ENCODE measurements at places on chromosomes 16 and 17.

- DNase-seq = no peak
These were observed 36.4 kb upstream of the SLC12A3 start for GRCh38 chr16:56828647-56829046.

- no peak for DNase-seq
These were observed 870.2 kb upstream of the GOT2 start for GRCh38 chr16:59604354-59604753.

DNA sequence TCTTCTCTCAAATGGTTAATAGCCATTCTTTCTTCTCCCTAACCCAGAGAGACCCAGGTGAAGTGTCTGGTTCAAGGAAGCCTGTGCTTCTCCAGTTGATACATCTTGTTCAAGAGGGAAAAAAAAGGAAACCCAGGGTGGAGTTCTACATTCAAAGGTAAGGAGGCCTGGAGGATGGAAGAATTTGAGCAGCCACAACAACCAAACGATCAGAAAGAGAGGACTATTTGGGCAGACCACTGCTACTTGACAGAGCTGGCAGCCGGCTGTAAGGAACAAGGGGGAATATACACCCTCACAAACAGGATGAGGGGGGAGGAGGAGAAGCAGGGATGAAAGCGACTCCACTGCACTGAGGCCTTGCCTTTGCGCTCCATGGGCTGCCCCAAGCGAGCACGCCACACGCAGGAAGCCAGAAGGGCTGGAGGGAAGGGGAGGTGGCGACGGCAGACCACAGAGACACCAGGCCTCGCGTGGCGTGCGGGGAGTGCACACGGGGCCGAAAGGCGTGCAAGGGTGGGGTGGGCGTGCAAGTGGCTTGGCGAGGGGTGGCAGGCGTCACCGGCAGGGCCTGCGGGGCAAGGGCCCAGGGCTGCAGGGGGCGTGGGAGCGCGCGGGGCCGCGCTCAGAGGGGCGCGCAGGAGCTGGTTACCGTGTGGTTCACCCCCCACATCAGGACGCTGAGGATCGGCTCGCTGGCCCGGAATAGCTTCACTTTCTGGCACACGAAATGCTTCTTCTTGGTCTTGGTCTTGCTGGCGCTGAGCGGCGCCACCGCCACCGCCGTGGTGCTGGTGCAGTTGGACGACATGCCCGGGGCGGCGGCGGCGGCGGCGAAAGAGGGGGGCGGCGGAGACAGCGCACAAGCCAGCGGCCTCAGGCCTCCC lies 499 bp downstream of the PIP4K2B start:
- no peak for DNase-seq

DNA sequence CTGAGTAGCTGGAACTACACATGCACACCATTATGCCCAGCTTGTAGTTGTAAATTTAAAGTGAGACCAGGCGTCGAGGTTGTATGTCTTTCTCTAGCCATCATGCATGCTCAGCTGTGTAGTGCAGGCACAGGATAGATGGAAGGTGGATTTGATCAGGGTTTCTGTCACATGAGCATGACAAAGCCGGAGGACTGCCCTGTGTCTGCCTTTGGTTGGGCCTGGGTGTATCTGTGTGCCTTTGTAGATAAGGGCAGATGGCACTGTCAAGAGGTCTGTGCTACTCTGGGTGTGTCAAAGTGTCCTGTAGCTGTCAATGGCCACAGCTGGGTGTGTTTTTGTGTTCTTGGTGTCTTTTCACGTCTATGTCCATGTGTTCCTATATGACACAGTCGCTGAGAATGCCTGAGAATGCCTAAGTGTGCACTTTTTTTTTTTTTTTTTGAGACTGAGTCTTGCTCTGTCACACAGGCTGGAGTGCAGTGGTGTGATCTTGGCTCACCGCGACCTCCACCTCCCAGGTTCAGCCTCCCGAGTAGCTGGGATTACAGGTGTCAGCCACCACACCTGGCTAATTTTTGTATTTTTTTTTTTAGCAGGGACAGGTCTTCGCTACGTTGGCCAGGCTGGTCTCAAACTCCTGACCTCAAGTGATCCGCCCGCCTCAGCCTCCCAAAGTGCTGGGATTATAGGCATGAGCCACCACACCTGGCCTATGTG lies 4.1 kb upstream of the NAGS start:
- DNase-seq = no peak

- no peak for DNase-seq
These were observed 158.1 kb upstream of the SDK2 start for GRCh38 chr17:73802314-73802713.

DNA sequence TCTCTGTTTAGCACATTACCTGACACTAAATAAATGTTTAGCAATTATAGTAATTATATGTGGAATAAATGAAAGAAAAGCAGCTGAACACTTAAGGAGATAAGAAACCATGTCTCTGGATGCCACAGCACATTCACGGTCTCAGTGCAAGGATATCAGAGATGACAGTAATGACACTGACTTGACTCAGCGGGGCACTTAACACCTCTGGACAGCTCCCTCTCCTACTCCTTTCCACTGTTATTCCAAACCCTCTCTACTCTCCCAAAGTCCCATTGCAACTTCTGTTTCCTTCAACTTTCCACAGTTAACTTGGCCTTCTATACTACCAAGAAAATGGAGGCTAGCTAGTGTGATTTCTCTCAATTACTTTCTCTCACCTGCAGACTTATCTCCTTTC lies 93.0 kb upstream of the CORO6 start:
- DNase-seq = no peak

DNA sequence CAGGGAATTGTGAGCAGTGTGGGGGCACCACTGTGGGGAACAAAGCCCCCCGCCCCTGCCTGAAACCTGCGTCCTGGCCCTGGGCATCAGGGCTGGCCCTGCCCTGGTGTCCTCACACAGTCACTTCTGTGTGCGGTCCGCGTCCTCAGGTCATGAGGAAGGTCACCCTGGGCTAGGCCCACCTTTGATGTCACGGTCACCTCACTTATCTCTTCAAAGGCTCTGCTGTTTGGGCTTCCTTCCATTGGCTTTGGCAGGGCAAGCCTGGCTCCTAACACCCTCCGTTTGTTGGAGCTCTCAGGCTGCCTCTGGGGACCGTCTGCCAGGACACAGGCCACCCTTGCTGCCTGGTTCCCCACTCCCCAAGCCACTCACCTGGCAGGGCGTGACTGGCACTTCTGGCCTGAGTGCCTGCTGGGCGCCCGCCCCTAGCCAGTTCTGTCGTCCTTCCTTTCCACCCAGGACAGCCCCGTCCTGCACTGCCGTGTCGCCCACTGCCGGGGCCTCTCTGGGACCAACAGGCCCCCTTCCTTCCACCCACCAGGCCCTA lies 8.8 kb downstream of the CENPX start:
- no peak for DNase-seq

DNA sequence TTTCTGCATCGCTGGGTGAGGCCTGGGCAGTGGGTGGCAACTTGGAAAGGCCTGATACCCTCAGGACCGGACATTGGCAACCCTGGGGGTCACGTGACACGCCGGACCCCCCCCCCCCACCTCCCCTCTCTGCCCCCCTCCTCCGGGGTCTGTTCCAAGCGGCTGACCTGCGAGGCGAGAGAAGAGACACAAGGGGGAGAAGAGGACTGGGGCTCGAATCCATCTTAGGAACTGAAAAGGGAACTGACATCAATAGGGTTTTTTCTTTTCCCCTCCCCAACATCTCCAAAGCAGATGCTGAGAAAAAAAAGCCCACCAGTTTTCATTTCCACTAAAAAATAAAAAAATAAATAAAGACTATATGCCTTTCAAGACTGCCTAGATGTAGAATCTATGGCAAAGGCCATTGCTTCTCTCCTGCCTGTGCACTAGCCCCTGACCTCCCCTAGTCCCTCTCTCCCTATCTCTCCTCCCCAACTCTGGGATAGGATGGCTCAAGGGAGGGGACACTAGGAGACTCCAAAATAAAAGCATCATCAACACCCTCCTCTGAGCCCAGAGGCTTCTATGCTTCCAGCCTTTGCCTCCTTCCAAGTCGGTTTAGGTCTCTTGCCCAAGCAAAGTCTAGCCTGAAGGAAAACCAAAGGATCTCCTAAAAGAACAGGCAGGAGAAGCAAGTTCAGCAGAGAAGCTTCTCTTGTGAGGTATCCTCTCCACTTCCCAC lies 7.7 kb upstream of the HOXB2 start:
- no peak for DNase-seq

- DNase-seq = no peak
These were observed 23.9 kb downstream of the GLG1 start for GRCh38 chr16:74582970-74583369.

DNA sequence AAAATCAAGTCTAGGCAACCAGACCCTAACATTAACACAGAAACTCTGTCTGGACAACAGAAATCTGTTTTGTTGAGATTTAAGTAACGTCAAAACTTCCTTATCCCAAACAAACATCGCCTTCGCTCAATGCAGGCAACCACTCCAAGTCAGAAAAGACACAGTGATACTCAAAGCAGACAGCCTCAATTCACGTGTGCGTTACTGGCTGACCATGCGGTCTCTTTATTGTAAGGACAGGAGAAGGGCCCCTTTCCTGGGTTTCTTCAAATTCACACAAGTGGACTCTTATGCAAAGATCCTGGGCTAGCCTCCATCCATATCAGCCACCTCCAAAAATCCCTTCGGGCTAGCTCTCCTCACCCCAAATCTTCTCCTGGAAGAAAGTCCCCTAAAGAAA lies 467.7 kb downstream of the SOX9 start:
- DNase-seq = no peak

DNA sequence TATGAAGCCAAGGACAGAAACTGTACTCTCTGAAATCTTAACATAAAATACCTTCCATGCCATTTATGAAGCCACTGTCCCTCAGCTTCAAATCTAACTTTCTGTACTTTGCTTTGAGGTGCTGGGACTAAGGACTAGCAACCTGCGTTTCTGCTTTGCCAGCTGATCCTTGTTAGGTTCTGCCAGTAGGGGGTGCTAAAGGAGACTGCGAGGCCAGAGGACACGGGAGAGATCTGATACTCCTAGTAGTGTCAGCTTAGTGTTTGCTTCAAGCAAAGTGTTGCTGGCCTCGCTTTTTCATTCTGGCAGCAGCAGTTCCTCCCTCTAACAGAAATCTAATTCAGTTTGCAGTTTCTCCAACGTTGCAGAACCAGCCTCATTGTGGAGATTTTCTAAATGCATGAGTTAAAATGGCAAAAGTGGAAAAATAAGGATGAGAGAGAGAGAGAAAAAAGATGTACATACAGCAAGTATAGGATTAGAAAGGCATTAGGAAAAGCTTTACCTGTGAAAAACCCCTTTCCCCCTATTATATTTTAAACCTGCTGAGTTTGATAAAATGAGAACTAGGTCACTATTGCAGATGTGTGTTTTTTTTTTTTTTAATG lies 297.5 kb downstream of the CA10 start:
- DNase-seq = no peak

- no peak for DNase-seq
These were observed 118.3 kb upstream of the ADAMTS18 start for GRCh38 chr16:77553130-77553529.

- DNase-seq = no peak
These were observed 334 bp downstream of the GH1 start for GRCh38 chr17:63918305-63918704.

DNA sequence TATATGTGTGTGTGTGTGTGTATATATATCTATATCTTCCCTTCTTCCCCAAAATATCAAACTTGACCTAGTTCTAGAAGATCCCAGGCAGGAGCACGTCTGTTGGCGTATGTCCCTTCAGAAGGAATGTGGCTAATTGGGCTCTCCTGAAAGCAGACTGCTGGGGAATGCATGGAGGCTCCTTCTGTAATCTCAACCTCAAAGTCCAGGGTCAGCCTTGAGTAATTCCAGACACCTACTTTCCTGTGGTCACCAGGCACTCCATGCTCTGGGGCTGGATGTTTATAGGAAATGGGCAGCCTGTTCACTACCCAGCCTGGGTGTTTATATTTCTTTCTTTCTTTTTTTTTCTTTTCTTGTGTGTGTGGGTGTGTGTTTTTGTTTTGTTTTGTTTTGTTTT lies 13.4 kb downstream of the BCO1 start:
- no peak for DNase-seq
